ENCODE measurements at places on chromosomes 3 and 15.

DNA sequence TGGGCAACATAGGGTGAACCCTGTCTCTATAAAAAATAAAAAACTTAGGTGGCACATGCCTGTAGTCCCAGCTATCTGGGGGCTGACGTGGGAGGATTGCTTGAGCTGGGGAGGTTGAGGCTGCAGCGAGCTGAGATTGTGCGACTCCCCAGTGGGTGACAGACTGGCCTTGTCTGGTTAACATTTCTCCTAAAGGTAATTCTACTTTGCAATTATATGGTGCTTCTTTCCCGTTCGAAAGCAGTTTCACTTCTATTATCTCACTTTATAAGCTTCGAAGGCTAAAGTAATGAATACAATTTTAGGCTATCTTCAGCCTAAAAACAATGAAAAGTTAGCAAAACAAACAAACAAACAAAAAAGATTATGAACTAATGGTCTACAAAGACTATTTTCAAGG is 35.3 kb downstream of the COMMD2 start:
- no peak for DNase-seq

DNA sequence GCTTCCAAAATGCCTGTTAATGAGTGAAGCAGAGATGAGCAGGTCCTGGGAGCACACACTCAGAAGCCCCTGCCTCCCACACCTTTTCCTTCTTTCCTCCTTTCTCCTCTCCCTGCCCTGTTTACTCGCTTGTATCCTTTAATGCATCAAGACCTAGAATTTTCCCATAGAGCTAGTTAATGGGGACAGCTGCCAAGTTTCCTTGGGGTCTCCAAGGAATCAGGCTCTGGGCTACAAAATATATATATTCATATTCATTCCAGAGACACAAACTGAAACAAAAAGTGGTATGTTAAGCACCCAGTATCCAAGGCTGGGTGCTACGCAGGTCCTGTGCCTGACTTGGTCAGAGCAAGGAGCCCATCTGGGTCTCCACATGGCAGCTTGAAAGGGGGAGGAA is 235.6 kb downstream of the MYRIP start:
- DNase-seq, result no peak

GRCh38 chr15:80695911-80696661 is 976 bp downstream of the ABHD17C start:
- peak; percentile 47 for DNase-seq

- DNase-seq, result no peak
Measured at GRCh38 chr3:89955156-89955555, 847.7 kb downstream of the EPHA3 start.

DNA sequence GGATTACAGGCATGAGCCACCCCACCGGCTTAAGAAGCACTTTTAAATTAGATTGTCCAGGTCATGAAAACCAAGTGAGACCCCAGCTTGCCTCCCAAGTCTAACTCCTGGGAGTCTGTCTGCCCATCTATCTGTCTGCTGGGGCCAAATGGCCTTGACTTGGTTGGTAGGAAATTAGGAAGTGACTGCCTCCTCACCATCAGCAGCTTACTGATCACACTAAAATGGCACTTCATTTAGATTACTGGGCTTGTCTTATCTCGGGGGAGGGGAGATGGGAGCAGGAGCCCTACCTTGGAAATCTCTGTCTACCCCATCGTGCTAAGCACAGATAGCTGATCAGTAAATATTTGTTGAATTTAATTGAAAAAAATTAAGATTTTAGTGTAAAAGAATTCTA is 5.6 kb upstream of the LRRC2 start:
- no peak for DNase-seq

DNA sequence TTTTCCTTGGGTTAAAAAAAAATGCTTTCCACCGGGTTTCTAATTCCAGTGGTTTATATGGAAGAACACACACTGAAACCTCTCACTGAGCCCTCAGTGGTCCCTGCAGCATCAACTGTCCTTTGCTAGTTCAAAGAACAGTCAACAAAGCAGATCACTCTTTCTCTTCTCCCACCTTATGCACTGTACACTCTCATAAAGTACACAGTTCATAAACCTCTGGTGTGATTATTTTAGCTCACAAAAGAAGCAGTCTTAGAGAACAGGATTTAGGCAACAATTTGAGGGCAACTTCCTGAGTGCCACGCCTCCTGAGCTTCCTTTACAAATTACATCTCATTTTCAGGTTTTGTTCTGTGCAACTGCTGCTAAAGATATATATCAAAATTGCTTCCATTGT is 728.4 kb upstream of the GOLIM4 start:
- no peak for DNase-seq

DNA sequence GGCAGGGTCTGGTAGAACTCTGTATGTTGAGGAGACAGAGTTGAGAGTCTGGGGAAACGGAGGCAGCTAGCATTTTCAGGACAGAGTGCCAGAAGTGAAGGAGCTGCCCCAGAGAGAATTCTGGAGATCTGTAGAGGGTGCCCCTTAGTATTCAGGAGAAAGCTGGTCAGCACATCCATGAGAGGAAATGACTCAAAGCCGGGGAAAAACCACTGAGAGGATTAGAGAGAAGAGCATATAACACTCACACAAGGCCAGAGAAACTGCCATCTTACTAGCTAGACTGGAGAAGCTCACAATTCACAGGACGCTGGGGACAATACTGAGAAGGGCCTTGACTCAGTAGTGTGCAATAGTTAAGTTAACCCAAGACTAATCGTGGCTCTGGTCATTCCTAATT is 75.7 kb upstream of the DPPA4 start:
- peak; percentile 25 for DNase-seq

GRCh38 chr3:141597931-141598330 is 111.1 kb downstream of the RASA2 start:
- no peak for DNase-seq

- DNase-seq, result no peak
Measured at GRCh38 chr3:133211449-133211848, 173.3 kb downstream of the TMEM108 start.

DNA sequence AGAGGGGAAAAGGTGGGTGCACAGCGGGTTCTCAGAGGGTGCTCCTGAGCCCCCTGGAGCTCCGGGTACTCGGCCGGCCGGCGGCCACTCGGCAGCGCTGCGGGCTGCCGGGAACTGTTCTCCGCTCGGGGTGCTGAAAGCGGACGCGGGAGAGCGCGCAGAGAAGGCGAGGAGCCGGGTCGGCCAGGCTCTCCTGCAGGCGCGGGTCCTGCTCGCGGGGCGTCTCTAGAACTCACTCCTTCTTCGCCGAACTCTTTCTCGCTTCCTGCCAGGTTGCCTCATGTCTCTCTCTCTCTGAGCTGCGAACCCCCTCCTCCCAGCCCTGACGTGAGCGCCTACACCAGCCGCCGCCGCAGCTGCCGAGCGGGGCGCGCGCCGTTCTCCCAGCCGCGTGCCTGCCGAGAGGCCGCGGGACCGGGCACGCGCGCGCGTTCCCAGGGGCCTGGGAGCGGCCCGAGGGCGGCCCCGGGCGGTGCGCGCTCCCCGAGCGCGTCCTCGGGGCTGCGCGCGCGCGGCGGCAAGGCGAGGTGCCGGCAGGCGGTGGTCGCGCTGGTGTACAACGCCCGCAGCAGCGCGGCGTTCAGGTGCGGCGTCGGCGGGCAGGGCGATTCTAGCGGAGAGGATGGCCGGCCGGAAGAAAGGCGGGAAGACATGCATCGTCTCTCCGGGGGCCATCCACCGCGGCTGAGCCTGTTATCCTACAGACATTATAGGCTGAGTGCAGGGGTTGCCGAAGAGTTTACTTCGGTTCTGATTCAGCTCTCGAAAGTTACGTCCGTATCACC is at the start of gene PEX5L:
PEX5L (minus strand) TSS at position 267 of the 785 bp plus-strand sequence. CDS start 338 bp downstream, outside the sequence.
- DNase-seq, result peak; percentile 20

GRCh38 chr15:90099868-90100831 is 2.1 kb downstream of the IDH2 start:
- no peak for DNase-seq

DNA sequence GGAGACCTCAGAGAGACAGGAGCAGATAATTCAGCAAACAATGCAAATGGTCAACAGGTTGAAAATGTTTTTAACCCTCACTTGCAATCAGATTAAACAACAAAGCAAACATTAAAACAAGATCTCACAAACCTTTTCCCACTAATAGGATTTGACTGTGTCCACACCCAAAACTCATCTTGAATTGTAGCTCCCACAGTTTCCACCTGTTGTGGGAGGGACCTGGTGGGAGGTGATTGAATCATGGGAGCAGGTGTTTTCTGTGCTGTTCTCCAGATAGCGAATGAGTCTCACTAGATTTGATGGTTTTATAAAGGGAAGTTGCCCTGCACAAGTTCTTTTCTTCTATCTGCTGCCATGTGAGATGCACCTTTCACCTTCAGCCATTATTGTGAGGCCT is 1.3 kb upstream of the LYSMD4 start:
- DNase-seq, result no peak

- DNase-seq, result no peak
Measured at GRCh38 chr15:66702787-66703539, 927 bp downstream of the SMAD6 start.

DNA sequence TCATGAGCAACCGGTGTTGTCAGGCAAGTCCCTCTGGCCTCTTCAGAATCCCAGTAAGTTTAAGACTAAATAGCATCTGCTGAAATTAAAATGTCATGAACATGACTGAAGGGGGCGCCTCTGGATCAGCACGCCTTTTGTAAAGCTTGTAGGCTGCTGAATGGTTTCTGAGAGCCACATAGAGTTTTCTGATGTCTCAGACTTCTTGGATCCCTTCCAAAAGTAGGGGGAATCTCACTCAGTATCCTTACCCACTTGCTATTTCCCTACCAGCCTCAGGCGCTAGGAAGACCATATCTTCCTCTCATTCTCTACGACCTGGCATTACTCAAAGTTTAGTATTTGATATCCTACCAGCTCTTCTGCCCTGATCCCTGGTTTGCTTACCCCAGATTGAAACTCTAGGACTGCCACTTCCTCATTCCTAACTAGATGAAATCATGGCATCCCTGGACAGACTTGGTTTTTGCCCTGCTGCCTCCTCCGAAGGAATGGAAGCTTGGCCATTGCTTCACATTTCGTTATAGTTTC is 62.7 kb upstream of the CD47 start:
- DNase-seq, result no peak

DNA sequence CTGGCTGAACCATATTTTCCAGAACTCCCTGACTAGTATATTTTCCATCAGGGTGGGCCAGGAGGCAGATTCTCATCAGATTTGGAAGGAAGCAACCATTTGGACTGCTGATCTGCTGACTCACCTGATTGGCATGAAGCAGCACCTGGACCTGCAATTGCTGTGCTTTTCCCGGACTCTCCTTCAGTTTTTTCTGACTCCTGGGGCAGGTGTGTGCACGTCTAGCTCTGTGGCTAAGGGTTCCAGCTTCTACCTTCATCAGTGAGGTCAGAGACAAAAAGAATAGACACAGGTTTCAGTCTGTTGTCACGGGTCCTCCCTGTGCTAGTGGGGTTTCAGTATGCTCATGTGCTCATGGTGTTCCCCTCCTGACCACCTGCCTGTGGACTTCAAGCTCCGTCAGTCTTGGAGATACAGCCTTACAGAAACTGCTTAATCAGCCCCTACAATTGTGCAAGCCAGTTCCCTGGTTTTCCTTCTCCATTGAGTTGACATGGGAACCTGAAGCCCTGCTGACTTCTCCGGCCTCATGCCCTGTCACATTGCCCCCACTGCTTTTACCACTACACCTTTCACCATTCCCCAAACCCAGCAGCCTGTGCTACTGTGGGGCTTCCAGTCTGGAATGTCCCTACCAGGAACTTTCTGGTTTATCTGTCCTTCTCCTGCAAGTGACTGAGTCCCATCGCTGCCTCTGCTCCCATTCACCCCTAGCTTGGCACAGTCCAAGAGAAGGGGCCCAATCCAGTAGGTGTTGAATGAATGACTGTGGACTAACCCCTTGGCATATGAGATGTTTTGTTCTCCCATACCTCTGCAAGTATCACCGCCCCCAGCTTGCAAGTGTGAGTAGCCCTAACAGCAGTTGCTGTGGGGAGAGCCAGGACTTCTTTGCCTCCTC is 31.7 kb downstream of the HMCES start:
- DNase-seq, result no peak

GRCh38 chr3:193822492-193823212 is 229.6 kb downstream of the OPA1 start:
- DNase-seq, result no peak

- DNase-seq, result peak; percentile 28
Measured at GRCh38 chr3:36904641-36905040, 40.2 kb downstream of the TRANK1 start.

GRCh38 chr3:42179110-42179725 is 86.8 kb downstream of the CCK start:
- DNase-seq, result peak; percentile 78

GRCh38 chr3:118000219-118000618 is 1034.4 kb downstream of the IGSF11 start:
- DNase-seq, result no peak

DNA sequence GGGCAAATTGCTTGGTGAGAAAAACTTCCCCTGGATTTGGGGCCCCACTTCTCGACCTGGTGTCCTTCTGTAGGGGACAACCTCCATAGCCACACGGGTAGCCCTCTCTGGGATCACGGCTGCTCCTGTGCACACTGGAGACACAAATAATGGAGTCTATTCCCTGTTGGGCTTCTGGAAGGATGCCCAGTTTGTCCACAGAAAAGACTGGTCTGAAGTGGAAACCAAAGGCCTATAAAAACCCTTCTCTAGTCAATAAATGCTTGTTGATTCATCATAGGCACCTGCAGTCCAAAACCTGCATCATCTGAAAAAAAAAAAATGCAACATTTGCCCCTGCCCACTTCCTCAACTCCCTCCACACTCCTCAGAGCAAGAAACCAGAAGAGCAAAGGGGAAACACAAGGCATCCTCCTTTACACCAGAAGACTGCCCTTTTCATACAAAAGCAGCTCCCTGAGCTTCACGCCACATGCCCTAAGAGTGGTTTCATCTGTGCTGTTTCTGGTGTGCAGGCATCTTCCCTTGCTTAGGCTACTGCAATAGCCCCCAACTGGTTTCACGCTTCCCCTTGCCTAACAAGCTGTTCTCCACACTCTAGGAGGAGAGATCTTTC is 36.3 kb downstream of the SRGAP3 start:
- DNase-seq, result no peak

- DNase-seq, result no peak
Measured at GRCh38 chr3:194999491-194999890, 271.5 kb downstream of the XXYLT1 start.

DNA sequence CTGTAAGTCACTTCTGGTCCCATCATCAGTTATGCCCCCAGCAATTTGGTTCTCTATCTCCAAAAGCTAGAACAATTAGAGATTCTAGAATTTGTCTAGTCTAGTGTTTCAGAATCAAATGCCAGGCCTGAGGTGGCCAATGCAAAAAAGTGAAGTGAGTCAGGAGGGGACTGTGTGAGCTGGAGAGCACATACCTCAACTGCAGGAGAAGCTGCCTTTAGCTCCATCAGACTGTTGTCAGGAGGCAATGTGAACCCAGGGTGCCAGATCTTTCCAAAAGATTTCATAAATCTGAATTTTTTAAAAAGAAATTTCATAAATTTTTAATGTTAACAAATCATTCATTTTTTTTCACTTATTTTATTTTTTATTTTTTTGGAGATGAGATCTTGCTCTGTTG is 80.7 kb upstream of the EOMES start:
- DNase-seq, result no peak
